ENCODE measurements at places on chromosomes 7 and 10.

- DNase-seq, result no peak
These were observed 231.4 kb downstream of the NSUN6 start for GRCh38 chr10:18419945-18420344.

- no peak for DNase-seq
These were observed 99.1 kb downstream of the GRID1 start for GRCh38 chr10:86267286-86268195.

DNA sequence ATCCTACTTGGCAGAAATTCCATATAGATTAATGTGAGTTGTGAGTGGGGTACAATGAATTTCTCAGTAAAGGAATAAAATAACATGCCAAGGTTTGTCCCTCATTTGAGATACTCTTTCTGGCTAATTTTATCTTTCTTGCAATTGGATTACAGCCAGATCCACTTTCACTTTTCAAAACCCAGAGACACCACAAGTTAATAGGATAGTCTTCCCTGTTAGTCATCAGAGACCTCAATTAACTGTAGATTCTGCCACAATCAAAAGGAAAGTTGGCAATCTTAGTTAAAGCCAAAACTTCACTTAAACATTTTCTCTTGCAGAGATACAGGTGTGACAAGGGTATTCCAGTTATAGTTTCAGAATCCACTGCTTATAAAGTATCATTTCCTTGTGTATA is 91.4 kb upstream of the PHYHIPL start:
- DNase-seq, result no peak

GRCh38 chr7:108460964-108461363 is 4.7 kb upstream of the NRCAM start:
- DNase-seq, result no peak

GRCh38 chr7:43198599-43199090 is 86.2 kb downstream of the HECW1 start:
- no peak for DNase-seq

DNA sequence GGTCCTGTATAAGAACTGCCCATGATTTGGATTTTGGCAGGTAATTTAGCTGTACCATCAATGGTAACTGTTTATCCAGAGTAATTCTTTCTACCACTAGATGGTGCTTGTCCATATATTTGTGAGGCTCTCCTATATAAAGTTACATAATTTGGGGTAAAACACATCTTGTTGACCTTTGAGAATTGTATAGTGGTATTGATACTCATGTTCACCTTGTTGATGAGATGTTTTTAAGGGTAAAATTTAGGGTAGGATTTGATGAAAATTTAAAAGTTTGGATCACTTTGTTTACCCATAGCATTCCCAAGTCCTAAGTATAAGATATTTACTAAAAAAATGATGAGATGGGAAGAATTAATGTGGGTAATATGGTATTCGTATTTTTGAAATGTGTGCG is 31.6 kb downstream of the ST7 start:
- DNase-seq, result no peak

DNA sequence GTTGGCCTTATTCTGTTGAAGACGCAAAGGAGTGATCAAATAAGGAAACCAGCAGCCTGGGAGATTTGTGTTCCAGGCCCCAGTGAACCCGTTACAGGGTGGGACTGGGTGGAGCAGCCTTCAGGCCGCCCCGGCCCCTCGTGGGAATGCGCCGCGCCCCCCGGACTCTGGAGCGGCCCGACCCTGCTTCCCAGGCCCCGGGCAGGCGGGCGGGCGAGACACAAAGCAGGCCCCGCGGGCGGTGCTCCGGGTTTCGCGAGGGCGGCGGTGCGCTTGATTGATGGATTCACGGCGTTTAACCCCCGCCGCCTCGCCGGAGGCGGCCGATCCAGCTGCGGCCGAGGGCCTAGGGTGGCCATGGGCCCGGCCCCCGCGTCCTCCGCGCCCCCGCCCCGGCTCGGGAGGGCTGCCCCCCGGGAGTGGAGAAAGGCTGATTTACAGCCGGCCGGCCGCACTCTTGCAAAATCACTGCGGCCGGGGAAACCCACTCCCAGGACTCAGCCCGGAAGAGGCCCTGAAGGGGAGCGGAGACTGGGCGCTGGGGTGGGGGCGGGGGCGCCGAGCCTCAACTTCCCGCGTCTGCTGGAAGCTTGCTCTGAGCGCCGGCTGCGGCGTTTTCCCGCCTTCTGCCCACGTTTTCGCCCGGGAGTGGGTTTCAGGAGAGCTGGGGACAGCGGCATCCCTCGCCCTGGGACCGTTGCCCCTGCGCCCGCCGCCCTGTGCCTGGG is 299.6 kb upstream of the NFE2L3 start:
- no peak for DNase-seq

DNA sequence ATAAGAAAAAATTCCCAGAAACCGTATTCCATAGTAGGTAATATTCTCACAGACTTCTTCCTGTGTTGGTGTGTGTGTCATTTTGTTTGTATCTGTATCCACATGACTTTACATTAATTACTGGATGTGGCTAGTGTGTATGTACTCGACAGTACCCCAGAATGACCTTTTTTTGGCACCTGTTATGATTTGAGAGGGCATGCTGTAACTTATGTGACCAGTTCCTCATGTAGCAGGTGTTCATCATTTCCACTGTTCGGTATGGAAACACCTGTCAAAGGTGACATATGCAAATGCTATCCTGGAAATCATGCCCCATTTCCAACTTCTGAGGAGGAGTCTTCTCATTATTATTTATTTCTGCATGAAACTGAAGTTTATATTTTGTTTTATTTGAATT is 89.3 kb downstream of the ZMYND11 start:
- DNase-seq, result no peak

GRCh38 chr10:111972109-111972508 is 211.5 kb downstream of the GPAM start:
- DNase-seq, result no peak

DNA sequence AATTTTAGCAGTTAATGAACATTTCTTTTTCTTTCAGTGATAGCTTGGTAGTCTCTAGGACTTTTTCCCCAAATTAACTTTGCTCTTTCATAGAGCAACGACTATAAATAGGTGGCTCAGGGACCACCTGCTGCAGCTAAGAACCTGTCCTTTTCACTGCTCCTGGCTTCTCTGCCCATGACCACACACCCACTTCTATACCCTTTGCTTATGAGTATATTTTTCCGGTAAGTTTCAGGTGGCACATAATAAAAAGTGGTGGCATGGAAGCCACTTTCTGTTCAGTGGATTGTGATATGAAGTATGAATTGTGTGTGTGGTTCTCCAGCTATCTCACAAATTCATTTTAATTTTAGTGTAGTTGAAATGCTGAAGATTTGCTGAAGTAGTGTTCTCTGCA is 1.2 kb downstream of the ING3 start:
- no peak for DNase-seq

DNA sequence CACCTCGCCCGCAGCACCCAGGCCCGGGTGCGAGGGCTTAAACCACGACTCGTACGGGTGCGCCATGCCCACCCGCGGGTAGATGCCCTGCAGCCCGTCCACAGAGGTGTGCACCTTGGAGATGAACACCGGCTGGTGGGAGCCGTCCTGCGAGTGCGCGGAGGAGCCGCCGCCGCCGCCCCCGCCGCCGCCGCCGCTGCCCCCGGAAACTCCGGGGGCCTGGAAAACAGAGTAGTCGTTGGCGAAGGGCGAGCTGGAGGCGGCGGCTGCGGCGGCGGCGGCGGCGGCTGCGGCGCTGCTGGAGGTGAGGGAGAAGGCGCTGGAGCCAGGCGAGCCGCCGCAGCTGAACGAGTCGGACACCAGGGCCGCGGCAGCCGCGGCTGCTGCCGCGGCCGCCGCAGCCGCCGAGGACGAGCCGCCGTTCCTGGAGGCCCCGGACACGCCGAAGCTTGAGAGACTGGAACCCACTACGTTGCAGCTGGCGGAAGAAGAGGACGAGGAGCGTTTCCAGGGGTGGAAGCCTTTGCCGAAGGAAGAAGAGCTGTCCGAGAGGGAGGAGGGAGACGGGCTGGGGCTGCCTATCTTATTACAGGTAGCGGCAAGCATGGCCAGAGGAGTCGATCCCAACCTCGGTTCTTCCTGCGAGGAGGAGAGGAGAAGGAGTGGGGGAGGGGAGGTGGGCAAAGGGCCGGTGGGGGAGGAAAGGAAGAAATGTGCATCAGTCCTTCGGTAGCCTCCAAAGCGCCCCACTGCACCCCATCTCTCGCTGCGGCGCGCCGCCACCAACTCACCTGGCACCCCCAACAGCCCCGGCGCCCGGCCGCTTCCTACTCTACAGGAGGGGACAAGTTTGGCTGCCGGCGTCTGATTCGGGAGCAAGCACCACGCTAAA is 1.3 kb downstream of the SP8 start:
- DNase-seq, result no peak

Measured in stimulated activated CD8-positive, alpha-beta memory T cell treated with anti-CD3 and anti-CD28 coated beads, Interleukin-15, amount 100 ng/mL, for 48 hours (primary cell).